ENCODE measurements at places on chromosomes 6 and 20.
A peak's percentile ranks its signal among the peaks of the same experiment; 100 is the strongest.

DNA sequence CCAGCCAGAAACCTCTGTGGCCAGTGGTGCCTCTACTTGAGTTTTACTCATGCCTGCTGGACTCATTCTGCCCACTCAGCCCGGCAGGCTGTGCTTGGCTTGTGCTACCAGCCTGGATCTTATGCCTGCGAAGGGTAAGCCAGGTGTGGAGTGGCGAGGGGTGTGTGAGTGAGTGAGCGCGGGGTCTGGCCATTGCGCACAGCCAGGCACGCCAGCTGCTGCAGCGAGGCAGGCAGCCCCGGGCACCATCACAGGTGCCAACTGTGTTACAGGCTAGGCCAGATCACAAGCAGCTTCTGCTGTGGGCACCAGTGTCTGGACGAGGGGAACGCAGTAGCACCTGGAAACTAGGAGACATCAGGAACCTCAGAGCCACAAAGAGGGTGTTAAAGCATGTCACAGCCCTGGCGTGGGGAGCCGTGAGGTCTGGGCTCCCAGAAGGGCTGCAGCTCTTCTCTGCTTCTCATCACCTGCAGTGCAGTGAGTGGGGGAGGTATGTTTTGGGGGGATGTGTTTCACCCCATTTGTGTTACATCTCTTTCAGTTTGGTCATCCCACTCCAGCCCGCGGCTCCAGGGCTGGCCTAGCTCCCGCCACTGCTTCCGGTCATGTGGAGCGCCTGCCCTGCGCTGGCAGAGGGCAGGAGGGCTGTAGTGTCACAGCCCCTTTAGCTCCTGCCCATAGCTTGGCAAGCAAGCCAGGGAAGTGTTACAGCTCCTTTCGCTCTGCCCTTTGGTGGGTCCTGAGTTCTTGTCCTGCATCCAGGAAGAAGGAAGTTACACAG lies 379.7 kb upstream of the IMPG1 start:
- no peak for DNase-seq

DNA sequence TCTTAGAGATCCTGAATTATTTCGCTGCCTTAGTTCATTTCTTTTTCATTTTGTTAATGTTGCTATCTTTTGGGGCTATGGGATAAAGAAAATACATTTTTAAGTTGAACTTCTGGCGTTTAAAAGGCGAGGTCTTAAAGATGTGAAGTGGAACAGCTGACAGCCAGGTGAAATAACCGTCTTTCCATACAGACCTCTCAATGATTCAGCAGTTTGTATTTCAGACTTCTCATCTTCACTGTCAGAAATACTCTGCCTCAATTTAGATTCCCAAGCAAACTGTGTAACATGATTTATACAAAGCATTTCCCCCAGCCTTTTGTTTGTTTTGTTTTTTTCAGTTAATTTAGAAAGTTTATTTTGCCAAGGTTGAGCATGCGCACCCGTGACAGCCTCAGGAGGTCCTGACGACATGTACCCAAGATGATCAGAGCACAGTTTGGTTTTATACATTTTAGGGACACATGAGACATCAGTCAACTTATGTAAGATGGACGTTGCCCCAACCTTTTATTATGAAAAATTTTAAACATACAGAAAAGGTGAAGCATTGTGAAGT lies 40.0 kb downstream of the SLC9A8 start:
- DNase-seq, result no peak

DNA sequence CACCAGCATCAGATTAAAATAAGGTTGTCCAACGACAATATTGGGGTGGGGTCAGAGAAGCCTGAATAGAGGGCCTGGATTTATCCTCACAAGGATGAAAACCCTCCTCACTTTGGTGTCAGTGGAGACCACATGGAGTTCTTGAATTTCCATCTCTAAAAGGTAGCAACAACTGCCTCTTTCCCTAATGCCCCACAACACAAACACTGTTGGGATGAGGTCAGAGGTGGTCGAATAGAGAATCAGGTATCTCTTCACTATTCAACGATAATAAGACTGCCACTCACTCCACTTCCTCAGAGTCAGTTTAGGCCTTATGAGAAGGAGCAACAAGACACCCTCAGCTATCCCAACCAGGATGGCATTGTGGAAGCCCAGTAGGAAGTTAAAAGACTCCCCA lies 596.1 kb downstream of the HTR1B start:
- DNase-seq, result no peak

DNA sequence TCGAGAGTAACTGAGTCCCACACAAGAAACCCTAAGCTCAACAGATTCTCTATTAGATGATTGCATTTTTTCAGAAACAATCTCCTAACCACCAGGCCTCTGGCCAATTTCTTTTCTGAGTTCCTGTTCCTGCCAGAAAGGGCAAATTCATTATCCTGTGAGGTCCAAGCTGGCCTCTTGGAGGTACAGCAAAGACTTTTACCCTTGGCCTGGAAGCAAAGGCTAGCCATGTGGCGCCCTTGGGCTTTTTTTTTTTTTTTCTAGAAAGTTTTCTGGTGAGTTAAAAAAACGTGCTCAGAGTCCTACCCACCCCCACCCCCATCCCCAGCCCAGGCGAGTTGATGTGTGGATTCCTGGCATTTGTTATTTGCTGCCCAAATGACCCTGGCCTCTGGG lies 59.0 kb upstream of the EEF1A1 start:
- no peak for DNase-seq

GRCh38 chr6:131654326-131654725 lies 17.2 kb downstream of the ENPP3 start:
- no peak for DNase-seq

DNA sequence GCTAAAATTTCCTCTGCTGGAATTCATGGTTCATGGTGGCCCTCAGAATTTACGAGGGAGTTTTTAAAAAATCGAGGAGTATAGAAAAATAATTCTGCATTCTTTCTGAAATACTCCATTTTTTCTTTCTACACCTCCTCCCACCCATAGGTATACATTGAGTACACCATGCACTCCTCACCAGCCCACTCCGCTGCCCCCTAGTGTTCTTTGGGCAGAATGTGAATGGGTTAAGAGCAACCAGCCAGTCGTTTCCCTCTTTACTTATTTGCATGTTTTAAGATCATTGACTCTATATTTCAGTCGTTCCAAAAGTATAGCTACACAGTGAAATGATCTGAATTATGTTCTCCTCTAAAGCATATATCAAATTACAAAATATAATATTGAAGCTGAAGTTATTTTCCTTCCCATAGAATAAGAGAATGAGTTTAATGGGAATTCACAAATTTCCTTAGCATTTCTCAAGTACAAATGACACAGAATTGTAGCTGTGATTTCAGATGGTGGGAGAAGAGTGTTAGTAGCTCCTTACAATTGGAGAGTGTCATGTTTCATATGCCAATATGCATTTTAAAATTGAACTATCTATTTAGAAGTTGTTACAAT lies 977.7 kb upstream of the SLC35B3 start:
- DNase-seq, result peak; percentile 33
